ENCODE measurements at places on chromosomes 3 and 15.
A peak's percentile ranks its signal among the peaks of the same experiment; 100 is the strongest.

GRCh38 chr15:96314518-96314917, 16.0 kb upstream of the NR2F2 start:
- no peak for ATAC-seq

GRCh38 chr3:188801393-188801792, 370.4 kb upstream of the TPRG1 start:
- ATAC-seq: no peak

DNA sequence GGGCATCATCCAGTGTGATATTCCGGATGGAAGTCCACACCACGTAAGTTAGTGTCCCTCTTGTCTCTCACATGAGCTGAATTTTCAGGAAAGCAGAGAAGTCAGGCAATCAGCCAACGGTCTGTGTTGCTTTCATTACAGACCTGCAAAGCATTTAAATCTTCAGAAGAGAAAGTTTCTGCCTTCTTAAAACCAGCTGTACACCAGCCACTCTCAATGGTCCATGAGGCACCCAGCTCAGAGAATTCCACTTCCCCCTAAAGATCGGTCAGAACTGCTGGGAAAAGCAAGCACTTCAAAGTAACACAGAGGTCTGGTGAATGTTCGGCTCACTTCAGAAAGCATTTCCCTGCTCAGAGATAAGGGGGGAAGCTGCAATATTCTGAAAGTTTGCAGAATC, 903.7 kb downstream of the EPHA3 start:
- ATAC-seq: no peak

DNA sequence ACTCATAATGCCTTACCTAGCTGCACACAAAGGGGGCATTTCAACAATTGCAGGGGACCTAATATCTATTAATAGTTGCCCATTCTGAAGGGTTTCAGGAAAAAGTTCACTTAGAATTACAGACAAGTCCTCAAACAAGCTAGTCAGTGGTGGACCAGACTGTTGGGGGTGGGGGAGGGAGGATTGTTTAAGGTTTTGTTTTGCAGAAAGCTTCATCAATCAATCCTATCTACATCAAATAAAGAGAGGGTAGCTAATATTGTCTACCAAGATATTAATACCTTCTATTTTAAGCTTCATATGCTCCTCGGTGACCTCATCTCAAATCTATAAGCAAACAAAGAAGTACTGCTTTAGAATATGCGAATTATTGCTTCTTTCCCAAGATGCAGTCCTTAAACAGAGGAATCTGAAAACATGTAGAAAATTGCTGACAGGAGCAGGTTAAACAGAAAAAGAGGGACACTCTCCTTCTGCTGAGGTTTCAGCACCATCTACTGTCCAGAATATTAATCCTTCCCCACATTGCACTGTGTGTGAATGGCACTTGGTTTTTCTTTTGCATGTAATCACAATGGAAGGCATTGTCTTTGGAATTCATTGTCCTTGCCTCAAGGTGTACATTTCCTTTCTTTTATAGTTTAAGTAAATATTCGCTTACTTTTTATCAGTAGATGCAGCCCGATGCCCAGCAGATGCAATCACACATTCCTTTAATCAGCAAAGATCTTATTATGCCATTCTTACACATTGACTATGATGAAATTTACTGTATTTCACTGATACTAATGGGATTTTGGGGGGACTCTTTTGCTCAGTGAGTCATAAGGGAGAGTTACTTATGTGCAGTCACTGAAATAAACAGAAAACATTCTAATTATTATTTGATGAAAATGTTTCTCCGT, 94.7 kb downstream of the IL5RA start:
- ATAC-seq: no peak

DNA sequence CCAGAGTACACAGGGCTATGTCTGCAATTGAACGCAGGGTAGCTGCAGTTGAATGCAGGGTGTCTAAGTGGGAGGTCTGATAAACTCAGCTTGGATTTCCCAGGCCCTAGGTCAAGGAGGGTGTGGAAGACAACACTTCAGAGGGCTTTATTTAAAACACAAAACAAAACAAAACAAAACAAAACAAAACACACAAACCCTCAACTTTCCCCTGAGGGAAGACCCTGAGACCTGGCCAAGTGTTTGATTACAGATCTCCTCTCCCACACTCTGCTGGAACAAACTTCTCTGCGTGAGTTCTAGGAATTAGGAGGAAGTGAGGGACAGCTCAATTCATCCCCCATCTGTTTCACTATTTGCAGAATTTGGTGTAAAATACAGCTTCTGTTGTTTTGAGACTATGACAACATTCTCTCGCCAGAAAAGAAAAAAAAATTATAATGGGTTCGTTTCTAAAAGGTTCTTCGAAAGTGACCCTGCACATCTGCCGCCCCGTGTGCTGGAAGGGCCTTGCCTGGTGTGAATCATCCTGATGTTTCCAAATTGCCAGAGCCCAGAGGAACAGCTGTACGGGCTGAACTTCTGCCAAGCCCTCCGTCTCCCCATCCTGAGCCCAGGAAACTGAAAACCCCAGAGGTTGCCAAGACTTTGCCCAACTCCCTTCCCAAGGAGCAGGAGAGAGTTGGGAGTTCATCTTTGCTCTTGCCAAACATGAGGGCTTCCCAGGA, 73.3 kb upstream of the RAD18 start:
- ATAC-seq: no peak

DNA sequence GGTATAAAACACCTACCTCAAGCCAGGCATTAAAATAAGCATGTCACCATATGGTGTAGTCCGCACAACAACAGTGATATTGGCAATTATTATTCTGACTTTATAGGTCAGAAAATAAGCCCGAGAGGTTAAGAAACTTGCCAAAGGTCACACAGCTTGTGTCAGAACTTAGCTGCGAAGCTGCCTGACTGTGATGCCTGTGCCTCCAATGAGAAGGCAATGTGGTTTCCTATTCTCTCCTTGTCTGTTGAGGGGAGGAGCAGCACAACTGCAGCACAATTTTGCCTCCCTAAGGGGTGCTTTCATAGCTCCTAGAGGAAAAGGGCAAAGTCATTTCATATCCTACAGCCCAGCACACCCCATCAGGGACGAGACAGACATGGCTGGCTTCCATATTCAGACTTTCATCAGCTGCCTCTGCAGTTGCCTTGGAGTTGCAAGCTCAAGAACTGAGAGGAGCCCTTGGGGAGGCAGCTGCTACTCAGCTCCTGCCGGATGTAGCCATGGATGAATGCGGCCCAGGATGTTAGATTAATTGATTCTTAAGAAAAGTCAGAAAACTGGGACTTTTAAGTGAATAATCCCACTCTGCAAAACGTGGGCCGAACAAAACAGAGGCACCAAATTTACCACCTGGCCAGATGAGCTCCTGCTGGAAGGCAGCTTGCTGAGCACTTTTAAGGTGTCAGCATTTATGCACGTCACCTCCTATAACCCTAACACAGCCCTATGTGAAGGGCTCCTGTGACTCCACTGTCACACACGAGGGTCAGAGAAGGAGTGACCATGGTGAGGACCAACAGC, 38.5 kb downstream of the MYO5C start:
- ATAC-seq: peak; percentile 37

DNA sequence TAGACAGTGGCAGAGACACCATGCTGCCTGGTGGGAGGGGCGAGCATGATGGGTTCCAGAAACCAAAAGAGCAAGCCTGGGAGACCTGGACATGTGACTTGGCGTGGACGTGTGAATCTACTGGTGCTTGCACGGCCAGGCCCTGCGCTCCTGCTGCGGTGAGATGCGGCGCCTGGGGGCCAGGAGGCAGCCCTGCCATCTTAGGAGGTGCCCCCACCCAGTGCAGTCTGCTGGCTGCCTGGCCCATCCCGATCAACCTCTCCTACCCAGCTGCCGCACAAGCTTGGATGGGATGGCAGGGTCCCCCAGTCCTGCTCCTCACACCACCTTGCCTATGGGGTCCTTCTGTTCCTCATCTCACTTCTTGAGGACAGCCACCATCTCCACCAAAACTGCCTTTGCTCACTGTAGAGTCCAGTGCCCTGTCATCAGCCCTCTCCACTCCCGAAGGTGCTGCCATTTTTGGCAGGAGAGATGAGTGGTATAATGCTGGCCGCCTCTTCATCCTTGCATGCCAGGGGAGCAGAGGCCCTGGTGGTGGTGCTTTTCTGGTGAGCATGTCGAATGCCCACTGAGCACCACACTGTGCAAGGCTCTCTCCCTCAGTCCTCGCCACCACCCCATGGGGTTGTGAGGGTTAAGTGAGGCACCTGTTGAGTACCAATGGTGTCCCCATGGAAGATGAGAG, 3.1 kb upstream of the ABTB1 start:
- ATAC-seq: no peak

GRCh38 chr3:120130656-120131055, 36.4 kb upstream of the GSK3B start:
- ATAC-seq: no peak

- no peak for ATAC-seq
These were observed 25.0 kb downstream of the TKT start for GRCh38 chr3:53230789-53231188.

GRCh38 chr15:60406513-60407414, 9.0 kb upstream of the ANXA2 start:
- no peak for ATAC-seq

DNA sequence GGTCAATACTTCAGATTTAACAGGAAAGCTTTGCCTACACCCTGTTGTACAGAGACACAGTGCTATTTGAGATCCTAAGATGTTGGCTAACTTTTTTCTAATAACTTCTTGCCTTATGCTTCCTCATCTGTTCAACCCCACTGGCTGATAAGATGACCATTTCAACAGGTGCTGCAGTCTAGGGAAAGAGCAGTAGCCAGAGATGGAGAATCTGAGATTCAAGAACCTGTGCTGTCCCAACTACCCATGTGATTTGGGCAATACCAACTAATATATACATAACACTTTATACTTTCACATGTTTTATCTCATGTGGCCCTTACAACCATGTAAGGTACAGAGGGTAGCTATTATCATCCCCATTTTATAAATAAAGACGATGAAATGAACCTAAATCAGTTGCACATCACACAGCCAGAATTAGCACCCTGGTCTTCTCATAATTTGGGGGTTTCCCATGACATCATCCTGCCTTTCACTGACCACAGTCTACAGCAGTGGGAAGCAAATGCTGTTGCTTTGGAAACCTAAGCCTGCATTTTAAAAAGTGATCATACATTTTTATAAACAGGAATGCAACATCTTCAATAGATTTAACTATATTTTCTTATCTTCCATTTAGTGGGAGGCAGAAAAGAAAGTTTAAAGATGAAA, 9.7 kb downstream of the TTC23 start:
- ATAC-seq: peak; percentile 74

- ATAC-seq: no peak
These were observed 16.7 kb downstream of the TPRG1 start for GRCh38 chr3:189188466-189188865.

DNA sequence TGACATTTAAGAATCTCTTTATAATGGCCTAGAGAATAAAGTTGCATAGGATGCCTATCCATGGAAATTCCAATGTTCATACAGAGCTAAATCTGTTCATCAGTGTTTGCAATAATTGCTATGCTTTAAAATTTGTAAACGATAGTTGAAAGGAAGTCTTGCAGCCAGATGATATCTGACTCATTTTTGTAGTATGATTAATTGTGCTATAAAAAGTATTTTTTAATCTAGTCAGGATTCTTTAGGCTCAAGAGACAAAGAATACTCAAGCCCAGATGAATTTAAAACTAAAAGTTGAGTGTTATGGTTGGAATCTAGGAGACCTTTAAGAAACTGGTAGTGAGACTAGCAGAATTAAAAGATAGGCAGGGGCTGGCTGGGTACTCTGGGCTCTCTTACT, 50.5 kb downstream of the SUCNR1 start:
- no peak for ATAC-seq

DNA sequence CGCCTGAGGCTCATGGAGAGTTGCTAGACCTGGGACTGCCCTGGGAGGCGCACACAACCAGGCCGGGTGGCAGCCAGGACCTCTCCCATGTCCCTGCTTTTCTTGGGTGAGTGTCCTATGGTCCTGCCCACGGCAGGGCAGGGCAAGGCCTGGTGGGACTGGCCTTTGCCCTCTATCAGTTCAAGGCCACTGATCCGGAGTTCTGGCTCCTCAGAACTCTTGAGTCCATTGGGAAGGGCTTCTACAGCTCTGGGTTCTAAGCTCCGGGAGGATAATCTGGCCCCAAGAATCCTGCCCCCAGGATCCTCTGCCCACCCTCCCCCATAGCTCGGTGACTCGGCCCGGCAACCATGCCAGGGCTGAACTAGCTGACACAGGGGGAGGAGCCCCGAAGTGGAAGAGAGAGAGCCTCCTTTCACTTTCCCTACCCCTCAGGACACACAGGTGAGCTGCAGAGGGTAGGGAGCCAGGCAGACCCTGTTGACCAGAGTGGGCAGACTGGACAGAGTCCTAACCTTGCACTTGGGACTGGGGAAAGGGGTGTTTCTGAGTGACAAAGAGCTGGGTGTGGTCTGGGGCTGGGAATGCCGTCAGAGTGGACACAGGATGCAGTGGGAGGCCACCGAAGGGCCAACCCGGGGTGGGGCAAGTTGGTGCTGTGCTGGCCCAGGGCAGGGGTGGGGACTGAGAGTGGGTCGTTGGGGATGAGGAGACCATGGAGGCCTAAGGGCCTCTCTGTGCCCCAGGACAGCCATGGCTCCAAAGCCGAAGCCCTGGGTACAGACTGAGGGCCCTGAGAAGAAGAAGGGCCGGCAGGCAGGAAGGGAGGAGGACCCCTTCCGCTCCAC, 664 bp downstream of the PARP3 start:
- peak; percentile 15 for ATAC-seq

GRCh38 chr15:39939487-39940452, 5.9 kb downstream of the EIF2AK4 start:
- ATAC-seq: no peak

DNA sequence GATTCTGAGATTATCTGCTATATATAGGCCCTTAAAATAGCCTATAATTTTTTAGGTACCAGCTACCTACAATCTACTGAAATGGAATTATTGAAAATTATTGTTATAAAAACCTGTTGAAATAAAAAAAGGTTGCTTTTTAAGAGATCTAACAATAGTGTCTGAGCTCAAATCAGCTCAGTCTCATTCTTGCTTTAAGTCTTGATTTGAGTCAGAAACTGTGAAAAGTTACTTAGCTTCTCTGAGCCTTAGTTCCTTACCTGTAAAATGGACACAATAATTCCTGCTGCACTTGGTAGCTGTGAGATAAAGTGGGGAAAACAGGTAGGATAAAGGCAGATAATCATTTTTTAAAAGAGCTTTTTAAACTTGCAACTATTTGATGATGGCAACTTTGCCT, 118.8 kb upstream of the UBE2E2 start:
- ATAC-seq: no peak

DNA sequence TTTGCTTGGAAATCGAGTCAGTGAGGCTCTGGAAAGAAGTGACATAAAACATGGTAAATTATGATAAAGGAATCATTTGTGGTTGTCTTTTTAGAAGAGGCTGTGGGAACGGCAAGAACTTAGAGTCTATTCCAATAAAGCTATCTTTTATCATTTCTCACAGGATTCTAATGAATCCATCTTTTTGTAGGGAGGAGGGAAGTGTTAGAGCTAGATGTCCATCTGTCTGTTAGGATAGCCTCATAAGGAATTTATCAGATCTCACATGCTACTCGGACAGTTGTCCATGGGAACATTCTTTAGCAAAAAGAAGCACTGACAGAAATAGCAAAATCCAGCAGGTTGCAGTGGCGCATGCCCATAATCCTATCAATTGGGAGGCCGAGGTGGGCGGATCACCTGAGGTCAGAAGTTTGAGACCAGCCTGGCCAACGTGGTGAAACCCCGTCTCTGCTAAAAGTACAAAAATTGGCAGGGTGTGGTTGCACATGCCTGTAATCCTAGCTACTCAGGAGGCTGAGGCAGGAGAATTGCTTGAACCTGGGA, 37.0 kb downstream of the STARD9 start:
- ATAC-seq: no peak

Measured in activated T-helper 17 cell treated with anti-CD3 and anti-CD28 coated beads, Interleukin-2, amount 50 U/mL, for 72 hours (primary cell).